ENCODE measurements at places on chromosomes 16 and 17.

DNA sequence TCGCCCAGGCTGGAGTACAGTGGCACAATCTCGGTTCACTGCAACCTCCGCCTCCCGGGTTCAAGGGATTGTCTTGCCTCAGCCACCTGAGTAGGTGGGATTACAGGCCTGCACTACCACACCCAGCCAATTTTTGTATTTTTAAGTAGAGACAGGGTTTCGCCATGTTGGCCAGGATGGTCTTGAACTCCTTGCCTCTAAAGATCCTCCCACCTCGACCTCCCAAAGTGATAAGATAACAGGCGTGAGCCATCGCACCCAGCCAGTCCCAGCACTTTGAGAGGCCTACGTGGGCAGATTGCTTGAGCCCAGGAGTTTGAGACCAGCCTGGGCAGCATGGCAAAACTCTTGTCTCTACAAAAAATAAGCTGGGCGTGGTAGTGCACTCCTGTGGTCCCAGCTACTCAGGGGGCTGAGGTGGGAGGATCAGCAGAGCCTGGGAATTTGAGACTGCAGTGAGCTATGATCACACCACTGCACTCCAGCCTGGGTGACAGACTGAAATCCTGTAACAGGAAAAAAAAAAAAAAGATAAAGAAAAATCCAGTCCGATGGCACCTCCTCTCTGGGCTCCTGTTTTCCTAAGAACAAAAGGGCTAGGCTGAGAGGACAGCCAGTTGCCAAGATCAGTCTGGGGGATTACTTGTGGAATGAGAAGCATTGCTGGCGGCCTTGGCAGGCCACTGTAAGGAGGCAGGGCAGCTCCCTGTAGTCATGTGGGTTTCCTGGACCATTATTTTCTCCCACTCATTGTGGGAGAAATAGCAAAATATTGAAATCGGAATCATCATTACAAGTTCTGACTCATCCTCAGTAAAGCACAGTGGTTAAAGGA, 3.0 kb upstream of the PIPOX start:
- DNase-seq, result no peak

DNA sequence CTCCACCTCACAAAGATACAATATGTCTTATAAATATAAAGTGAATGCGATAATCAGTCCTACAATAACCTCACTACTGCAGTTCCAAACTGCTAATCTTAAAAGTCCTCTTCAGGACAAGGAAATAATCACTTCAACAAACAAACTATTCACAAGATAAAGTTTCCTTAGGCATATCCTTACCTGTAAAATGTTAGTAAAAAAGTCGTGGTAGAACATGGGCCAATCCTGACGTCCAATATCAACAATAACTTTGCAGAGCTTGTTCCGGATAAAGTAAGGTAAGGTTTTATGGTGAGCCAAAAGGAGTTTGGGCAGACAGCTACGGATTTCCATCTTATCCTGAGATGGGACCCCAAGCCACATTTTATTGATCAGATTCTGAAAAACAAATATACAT, 36.0 kb downstream of the XPO6 start:
- no peak for DNase-seq

DNA sequence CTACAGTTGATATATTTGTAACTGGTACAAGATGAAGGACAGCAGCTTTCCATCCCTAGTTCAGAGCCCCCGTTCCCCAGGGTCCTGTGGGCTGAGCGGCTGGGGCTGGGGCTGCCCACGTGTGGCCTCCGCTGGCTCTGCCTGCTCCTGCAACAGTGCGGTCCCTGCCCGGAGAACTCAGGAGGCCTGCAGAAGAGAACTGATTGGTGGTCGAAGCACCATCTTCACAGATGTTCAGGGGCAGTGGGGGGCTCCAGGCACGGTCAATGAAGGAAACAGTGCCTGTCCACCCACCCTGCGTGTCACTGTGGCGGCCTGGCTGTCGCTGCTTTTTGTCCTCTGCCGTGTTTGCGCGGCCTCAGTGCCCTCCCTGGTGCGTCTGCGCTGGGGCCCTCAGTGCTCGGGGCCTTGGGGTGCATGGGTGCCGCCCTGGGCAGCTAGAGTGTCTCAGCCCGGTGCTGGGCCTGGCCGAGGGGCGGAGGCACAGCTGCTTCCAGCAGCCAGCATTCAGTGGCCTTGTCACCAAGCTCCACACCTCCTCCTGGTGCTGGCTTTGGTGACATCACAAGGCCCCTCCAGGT, 4.2 kb upstream of the NUDT16L1 start:
- DNase-seq, result no peak

GRCh38 chr17:31524926-31525800, 133.7 kb downstream of the RAB11FIP4 start:
- DNase-seq, result peak; percentile 36

- peak; percentile 33 for DNase-seq
These were observed 12.2 kb upstream of the LONP2 start for GRCh38 chr16:48231727-48232492.

GRCh38 chr17:46028981-46029565, 30.0 kb downstream of the STH start:
- no peak for DNase-seq

- peak; percentile 68 for DNase-seq
These were observed at the start of gene MIEN1 for GRCh38 chr17:39730095-39730921. Gene MIEN1, minus strand, starts transcription at chr17:39730532. Its CDS starts 37 bp downstream, at chr17:39730495.

DNA sequence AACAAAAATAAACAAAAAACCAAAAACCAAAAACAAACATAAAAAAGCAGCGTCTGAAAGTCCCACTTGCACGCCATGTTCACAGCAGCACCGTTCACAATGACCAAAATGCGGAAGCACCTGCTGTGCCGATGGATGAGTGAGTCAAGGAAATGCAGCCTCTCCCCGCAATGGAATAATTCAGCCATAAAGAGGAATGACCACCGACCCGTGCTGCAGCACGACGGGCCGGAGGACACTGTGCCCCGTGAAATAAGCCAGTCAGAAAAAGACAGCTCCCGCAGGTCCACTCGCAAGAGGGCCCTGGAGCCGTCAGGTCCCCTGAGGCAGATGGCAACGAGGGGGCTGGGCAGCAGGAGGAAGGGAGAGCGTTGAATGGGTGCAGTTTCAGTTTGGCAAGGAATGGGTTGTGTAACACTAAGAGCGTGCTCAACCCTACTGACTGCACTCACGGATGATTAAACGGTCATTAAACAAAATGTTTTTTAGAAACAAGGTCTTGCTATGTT, 5.1 kb downstream of the CLCN7 start:
- DNase-seq, result no peak

DNA sequence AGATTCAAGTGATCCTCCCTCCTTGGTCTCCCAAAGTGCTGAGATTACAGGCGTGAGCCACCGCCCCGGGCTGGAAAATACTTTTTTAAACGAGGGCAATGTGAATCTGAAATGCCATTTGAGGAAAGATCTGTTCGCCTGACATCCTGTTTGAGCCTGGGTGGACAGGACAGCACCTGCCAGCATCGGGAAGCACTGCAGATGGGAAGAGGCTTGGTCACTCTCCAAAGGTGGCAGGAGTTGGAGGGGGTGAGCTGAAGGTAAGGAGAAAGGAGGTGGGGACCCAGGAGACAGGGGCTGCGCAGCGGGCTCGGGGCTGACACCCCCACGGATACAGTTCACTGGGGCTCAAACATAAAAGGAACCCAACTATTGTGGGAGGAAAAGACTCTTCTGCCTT, 3.9 kb upstream of the BIRC5 start:
- no peak for DNase-seq

GRCh38 chr17:44065668-44066203, 735 bp downstream of the LSM12 start:
- DNase-seq, result no peak

GRCh38 chr17:65434878-65435277, 126.6 kb downstream of the AXIN2 start:
- DNase-seq, result no peak

DNA sequence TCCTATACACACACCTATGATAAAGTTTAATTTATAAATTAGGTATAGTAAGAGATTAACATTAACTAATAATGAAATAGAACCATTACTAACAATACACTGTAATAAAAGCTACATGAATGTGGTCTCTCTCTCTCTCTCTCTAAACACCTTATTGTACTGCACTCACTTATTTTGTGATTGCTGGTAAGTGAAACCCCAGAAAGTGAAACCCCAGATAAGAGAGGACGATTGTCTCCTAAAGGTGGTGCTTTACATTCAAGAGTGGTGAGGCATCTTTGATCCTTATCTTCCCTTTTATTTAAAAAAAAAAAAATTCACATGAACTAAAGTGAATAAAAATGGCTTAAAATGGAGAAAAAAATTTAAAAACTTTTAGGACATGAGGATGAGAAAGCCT, 80.1 kb upstream of the TRAP1 start:
- no peak for DNase-seq

DNA sequence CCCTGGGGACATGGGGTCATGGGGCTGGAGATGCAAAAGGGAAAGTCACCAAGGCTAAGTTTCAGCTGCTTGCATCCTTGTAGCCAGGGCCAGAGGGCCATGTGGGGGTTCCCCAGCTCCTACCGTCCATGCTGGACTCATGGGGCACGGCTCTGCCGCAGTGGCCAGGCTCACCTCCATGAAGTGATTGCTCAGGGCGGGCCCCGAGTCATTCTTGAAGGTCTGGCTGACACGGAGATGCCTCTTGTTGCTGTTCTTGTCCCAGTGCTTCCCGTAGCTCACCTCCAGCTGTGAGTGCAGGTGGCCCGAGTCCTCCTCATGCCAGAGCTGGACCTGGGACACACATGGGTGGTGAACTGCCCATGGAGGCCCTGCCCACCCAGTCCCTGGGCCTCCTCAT, 114.5 kb downstream of the RMI2 start:
- DNase-seq, result no peak

- DNase-seq, result no peak
These were observed 195.5 kb downstream of the COPRS start for GRCh38 chr17:31663576-31663975.

GRCh38 chr16:71479420-71479819, 9.7 kb downstream of the ZNF19 start:
- no peak for DNase-seq

DNA sequence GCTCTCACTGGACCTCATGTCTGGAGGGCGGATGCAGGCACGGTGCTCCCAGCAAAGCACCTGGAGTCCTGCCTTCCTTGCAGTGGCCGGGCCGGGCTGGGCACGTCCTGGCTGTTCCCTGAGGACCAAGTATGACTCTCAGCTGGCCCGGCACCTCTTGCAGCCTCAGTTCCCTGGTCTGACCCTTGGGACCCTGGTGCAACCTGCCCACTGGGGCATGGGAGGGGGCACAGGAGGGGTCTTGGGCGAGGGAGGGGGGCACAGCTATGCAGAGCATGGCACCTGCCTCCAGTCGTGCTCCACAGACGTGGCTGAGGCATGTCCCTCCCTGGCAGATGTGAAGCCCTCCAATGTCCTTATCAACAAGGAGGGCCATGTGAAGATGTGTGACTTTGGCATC, 19.6 kb downstream of the MAP2K3 start:
- no peak for DNase-seq

DNA sequence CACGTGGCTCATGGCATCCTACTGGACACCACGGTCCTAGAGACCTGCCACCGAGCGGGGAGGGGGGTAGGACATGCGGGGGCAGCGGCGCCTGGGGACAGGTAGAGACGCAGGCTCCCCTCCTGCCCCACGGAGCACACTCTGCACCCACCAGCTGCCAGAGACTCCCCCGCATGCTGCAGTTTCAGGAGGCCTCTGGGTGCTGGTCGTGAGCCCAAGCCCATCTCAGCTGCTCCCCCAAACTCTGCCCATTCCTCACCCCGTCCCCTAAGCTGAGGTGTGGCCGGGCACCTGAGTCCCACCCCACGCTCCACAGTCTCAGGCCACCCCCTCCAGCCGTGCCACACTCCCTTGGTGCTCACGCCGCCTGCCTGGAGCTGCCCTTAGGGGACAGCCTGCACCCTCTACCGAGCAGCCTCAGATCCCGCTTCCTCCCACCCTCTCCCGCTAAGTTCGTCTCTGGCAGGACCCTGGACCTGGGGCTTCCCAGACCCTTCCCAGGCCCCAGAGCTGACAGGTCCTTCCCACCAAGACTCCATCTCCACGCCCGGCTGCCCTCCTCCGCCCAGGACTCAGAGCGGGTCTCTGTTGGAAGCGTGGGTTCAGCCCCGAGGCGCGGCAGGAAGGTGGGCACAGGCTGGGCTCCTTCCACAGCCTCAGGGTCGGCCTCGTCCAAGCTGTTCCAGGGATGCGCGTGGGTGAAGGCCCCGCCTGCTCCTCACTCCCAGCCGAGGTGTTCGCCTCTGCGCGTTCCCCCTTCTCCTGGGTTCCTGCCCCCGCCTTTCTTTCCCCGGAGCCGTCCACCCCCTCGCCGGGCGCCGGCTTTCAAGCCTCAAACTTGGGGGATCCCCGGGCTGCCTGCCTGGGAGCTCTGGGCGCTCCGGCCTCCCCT, 1.3 kb downstream of the RAB40B start:
- DNase-seq, result no peak

DNA sequence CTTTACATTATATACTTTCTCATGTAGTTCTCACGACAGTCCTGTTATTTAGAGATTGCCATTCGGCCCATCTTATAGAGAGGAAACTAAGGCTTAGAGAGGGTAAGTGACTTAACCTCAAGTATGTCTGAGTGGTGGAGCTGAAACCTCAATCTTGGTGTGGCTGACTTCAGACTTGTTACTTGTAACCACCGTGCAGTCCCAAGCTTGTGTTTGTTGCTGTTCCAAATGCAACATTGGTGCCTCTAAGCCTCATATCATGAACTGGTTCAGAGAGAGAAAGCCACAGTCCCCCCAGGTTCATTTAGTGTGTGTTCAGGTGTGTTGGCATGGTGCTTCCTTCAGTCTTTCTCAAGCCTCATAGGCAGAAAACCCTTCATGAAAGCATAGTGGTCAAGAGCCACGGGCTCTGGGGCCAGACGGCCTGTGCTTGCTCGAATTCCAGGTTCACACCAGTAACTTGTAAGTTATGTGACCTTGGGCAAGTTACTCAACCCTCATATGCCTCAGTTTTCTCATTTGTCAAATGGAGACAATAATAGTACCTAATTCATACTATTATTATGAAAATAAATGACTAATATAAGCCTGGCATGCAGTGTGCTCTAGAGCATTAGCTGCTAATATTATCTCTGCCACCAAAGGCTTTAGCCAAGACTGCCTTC, 39.9 kb downstream of the CDH1 start:
- DNase-seq, result no peak

GRCh38 chr17:73307130-73307529, 4.7 kb downstream of the CDC42EP4 start:
- peak; percentile 46 for DNase-seq

- DNase-seq, result no peak
These were observed 148.1 kb upstream of the HS3ST3A1 start for GRCh38 chr17:13749891-13750235.

- DNase-seq, result no peak
These were observed 2.1 kb upstream of the SEZ6 start for GRCh38 chr17:29007860-29008455.

- no peak for DNase-seq
These were observed 42.1 kb downstream of the ENGASE start for GRCh38 chr17:79116575-79117368.

GRCh38 chr17:43598357-43599045, 52.4 kb upstream of the ETV4 start:
- DNase-seq, result no peak

All from NCI-H1105 treated with DMSO at 0.1 percent for 48 hours (cell line).